A549 treated with AZD2906 at 1 μM for 4 hours (cell line): ENCODE measurements at places on chromosomes 6 and 20. TPM values are rescaled to one million over a fixed set of nuclear protein-coding genes. Genes with fewer than 3 reads are reported as not detected.

The LTA gene
- total RNA-seq, result 0.07 to 0.23 TPM (median 0.08 TPM) in 3 of 5 replicates, not detected in the others

The RBPJL gene
- total RNA-seq, result not detected in 5 replicates

The HAO1 gene
- total RNA-seq, result not detected in 5 replicates

The SRMS gene
- 0.06 to 0.25 TPM (median 0.09 TPM) in 5 replicates for total RNA-seq

The CTSZ gene
- 155 to 197 TPM (median 192 TPM) in 5 replicates for total RNA-seq

The IP6K3 gene
- 1.5 to 2.5 TPM (median 2.4 TPM) in 5 replicates for total RNA-seq

The CALHM4 gene
- not detected in 5 replicates for total RNA-seq

The RAET1G gene
- 6.4 to 11.6 TPM (median 8.5 TPM) in 5 replicates for total RNA-seq

The IRF4 gene
- total RNA-seq, result 0.17 to 0.31 TPM (median 0.26 TPM) in 5 replicates

The TMEM170B gene
- 0.72 to 0.96 TPM (median 0.85 TPM) in 5 replicates for total RNA-seq

The CLIC5 gene
- 0.01 TPM in 1 of 5 replicates, not detected in the others for total RNA-seq
